ENCODE measurements at places on chromosomes 5 and 9.

DNA sequence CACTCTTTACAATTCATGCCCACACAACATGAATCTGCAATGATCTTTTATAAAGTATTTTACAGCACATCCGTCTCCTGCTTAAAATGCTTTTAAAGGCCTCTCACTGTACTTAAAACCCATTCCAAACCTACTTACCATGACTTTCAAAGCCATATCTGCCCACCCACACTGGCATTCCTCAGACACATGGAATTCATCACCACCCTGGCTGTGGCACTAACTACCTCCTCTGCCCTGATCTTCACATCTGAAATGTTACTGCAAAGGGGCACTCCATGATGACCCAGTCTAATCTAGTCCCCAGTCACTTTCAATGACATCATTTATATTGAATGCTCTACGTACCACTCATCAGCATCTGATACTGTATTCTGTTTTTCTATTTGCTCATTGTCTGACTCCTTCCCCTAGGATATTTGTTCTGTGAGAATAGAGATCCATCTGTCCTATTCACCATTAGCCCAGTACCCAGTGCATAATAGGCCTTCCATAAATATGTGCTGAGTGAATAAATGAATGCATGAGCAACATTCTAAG lies 193.2 kb upstream of the KIF2A start:
- no peak for DNase-seq

DNA sequence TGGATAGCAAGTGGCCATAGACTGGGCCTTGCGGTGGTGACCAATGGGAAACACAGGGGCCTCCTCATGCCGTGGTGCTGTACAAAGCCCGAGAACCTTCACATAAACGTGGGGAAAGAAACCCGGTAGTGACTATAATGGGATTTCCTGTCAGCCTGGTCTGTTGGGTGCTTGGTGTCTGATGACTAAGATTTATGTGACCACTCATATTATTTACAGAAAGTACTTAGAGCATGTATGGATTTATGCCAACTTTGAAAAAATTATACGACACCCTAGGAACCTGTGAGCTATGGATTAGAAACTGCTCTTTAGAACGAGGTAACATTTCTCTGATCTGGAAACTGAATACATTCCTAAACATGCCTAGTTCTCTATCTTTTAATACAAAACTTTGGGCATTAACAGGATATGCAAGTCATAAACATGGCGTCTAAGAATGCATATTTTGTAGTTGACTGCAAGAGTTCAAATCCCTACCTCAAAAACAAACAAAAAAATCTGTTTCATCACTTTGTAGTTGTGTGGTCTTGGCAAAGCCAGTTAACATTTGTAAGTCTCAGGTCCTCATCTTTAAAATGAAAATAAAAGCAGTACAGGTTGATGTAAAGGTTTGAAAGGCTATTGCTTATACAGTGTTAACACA lies 85.4 kb downstream of the TMEM167A start:
- no peak for DNase-seq

DNA sequence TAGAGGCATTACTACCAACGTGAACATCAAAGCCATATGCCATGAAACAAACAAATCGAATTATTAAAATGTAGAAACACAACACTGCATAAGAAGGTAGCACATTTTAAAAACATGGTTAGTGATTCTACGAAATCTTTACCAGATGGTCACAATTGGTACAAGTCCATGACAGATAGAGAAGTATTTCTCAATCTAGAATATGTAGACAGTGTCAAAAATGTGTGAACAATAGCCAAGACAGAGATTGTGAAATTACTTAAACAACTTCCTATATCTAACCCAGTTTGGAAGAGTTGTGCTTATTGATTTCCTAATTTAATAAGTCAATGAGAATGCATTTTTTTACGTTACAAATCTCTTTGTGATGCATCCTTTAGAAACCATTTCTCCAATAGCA lies 1121.6 kb downstream of the MAT2B start:
- no peak for DNase-seq

- DNase-seq = no peak
Observed at GRCh38 chr5:170732685-170733084, 50.8 kb upstream of the GABRP start.

GRCh38 chr9:89891591-89892304 lies 286.9 kb downstream of the GADD45G start:
- DNase-seq = no peak

- no peak for DNase-seq
Observed at GRCh38 chr5:15037247-15037908, 165.8 kb upstream of the ANKH start.

DNA sequence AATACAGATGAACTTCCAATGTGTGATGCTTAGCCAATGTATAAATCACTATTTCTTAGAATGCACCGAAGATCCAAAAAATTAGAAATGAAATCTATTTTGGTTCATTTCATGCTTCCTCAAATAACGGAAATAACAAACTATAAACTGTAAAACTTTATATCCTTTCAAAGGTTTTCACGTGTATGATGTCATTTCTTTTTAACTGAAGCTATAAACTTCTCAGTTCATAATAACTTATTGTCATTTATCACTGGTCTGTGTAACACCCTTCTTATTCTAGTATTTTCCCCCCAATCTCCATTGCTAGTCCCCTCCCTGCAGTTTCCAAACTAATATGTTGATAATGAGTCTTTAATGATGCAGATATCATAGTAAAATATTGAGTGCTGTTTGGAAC lies 36.4 kb downstream of the DMRT2 start:
- DNase-seq = no peak

DNA sequence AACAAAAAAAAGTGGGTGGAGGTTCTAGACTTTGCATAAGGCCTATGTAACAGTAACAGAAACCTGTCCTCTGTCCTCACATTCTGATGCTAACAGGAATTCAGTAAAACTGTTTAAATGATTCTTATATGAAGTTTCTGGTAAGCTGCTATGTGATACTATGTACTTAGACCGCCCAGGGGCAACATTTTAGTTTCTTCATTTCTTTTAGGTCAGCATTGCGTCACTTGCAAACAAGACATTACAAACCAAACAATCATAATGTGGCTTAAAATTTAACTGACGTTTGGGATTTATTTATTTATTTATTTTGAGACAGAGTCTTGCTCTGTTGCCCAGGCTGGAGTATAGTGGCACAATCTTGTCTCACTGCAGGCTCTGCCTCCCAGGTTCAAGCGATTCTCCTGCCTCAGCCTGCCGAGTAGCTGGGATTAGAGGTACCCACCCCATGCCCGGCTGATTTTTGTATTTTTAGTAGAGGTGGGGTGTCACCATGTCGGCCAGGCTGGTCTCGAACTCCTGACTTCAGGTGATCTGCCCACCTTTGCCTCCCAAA lies 44.3 kb downstream of the TENT4A start:
- no peak for DNase-seq

DNA sequence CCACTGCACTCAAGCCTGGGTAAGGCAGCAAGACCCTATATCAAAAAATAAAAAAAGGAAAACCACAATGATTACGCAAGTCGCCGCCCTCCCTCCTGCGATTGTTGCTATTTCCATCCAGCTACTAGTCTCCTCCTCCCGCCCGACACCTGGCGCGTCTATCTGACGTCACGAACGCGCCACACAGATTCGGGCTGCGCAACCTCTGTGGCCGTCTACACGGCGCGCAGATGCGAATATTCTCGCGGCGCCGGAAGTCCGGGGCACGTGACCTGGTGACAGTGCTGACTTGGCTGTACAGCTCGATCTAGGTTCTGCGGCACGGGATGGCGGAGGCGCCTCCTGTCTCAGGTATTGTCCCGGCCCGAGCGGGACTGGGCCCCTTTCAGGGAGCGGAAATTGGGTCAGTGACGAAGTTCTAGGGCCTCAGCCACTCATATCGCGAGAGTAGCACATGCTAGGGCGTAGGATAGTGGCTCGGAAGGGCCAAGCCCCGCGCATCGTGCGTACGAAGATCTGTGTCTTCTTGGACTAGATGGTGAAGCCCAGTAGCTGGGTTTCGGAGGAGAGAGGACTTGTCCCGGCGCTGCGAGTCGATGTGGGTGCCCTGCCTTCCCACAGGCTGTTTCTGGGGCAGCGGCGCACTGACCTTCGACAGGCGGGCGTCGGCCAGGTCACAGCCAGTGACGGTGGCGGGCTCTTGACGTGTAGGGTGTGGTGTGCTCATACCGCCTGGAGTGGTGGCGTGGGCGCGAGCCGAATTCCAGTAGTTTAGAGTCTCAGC lies at the start of gene NFX1:
Gene NFX1 (plus strand): TSS at position 270 of the 784 bp plus-strand sequence. CDS start 57 bp downstream, at position 327.
- DNase-seq = peak; percentile 97

DNA sequence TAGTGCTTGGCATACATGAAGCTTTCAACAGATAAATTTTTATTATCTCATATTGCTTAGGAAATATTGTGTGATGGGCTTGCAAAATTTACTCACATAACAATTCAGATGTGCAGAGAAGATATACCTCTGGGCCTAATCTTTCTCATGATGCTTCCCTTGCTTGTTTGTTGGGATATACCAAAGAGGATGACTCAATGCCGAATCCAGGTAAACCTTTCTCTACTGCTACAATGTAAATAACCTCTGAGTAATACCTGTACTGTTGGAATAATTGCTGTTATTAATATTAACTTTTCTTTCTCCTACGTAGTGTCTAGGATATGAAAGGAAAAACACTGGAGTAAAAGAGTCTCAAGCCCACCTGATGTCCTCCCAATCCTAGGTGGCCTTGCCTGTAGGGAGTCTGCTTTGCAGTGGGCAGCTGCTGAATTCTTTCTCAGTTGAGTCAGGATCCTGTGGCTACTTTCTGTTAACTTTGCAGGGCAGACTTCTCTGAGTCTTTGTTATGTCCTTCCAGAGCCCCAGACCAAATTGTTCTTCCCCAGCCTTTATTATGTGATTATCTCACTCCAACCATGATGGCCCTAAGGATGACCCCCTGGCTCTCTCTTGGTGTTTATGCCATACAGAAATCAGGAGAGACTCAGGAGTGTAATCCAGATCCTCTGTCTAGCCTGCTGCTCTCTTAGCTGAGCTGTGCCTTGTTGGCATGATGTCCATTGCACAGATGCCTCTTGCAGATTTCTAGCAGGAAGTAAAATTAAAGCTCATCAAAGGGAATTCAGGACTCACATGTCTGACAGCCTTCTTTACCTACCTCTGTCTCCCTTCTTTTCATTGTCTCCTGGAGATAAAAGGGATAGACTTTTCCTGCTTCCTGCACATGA lies 208.1 kb downstream of the SNX18 start:
- no peak for DNase-seq
